ENCODE measurements at places on chromosomes 1 and 21.

DNA sequence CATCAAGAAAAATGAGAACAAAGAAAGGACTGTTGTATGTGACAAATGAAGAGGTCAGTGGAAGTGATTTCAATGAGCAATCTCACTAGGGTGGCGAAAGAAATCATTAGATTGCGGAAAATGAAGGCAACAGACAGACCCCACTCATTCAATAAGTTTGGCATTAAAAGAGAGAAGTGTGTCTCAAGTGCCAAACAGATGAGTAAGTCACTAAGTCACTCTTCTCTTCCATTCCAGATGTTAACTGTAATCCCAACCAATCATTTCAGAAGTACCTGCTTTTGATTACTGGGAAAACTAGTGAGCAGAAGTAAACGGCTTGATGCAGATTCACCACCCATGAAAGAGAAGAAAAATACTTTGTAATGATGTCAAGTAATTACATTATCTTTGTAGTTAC, 144.3 kb upstream of the PRMT6 start:
- peak; percentile 38 for DNase-seq

GRCh38 chr1:10473145-10473765, 926 bp upstream of the DFFA start:
- DNase-seq: no peak

DNA sequence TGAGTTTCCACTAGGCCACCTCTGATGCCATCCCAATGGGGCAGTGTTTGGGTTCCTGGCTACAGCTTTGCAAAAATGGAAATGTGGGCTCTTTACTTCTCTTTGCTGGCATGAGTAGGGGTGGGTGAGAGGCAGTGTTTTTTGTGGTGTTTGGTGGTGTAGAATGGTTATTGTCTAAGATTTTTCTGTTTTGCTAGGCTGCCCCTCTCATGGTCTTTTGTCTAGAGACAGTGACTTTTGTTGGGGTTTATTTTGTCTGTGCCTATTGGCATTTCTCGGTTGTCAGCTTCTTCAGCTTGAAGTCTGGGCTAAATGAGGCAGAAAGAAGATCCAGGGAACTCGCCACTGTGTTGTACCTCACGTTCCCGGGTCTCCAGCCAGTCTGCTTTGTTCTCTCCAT, 112.1 kb downstream of the CENPF start:
- DNase-seq: no peak

DNA sequence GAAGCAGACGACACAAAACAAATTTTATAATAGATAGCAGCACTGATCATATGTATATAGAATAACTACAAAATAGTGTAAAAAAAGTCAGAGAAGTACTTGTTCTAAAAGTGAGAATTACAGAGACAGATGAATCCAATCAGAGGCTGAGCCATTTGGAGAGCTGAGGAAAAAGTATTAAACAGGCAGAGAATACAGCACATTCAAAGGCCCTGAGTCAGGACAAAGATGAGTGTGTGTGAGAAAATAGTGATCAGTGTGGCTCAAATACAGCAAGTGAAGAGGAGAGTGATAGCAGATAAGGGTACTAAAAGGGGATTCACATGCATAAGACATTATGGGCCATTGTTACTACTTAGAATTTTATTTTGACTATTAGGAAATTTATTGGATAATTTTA, 430.6 kb upstream of the BRINP3 start:
- DNase-seq: no peak

DNA sequence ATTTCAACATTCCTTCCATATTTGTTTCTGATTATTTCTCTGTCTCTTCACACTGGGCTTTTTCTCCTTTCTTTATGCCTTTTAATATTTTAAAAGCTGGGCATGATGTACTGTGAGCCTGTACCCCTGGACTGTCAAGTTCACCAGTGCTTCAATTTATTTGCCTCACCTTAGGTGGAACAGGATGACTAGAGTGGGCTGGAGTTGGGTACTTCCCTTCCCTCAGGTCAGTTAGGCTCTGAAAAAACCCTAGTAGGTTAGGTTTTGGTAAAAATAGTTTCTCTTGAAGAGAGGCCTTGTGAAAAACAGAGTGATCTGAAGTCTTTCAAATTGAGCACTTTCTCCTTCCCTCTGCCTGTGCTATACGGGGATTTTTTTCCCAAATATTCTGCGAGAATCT, 163.0 kb upstream of the LYPLAL1 start:
- no peak for DNase-seq

DNA sequence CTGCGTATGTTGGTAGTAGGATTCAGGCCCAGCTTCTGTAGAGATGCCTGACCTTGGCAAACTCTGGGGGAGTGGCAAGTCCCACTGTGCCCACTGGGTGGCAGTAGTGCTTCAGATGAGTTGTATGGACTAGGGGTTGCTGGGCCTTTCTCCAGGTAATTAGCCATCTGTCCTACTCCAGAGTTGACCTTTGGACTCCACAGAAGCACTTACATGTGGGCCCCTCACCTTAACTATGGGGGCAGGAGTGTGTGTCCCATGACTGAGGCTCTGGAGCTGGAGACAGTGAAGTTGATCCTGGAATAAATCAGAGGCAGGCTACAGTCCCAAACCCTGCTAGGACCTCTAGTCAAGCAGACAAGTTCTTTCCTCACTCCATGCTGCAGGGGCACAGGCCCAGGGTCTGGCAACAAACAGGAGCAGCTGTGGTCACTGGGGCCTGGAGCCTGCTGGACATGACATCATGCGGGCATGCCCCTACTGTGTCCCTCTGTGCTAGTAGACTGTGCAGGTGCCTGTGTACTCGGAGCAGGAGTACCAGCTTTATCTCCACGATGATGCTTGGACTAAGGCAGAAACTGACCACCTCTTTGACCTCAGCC, 4.6 kb downstream of the DMAP1 start:
- DNase-seq: peak; percentile 74

DNA sequence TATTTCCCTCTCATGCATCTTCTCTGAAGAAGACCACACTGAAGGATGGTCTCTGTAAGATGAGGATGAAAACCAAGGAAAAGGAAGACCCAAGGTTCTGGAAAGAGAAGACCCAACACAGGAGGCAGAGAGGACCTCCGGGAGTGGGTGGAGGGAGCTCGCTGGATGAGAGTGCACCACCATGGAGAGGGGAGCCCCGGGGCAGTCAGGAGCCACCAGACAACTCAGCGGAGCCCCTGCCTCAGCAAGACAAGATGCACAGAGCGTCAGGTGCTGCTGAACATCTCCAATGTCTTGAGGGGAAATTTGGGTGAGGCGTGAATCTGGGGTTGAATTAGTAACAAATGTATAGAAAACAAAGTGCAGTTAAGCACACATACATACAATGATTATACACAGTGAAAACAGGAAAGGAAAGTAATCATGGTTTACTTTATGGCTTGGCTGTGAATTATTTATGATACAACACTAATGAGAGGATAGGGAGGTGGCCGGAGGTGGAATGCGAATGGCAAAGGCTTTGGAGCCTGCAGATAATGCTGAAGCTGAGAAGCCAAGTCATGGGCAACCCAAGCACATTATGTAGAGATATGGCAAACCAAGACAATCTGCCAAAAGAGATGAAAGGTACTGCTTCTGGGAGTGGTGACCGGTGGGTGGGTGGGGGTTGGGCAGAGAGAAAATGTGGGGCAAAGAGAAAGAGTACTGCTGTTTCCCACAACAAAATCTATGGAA, 80.4 kb upstream of the EDN2 start:
- DNase-seq: no peak

DNA sequence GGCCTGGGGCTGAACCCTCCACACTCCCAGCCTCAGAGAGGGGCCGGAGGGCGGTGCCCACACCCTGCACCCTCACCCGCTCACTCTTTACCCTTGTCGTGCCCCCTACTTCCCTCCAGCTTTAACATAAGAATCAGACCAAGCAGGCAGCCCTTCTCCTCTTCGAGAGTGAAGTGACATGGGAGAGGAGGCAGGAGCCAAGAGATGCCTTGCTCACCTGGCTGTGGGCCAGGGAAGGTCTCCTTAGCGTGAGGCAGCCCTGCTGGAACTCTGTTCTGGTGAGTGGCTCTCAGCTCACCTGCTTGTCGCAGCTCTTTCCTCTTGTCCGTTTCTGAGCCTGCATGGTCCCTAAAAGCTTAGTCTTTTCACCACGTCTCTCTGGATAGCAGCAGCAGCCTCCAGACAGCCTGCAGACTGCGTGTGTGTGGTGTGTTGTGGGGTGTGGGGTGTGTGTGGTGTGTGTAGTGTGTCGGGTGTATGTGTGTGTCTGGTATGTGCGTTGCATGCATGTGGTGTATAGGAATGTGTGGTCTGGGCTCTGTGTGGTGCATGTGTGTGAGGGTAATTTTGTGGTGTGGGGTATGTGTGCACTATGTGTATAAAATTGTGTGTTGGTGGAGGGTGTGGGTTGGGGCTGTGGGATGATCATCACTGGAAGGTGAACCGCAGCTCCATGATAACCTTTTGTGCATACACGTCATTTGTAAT, 86.7 kb downstream of the CCDC185 start:
- DNase-seq: no peak

DNA sequence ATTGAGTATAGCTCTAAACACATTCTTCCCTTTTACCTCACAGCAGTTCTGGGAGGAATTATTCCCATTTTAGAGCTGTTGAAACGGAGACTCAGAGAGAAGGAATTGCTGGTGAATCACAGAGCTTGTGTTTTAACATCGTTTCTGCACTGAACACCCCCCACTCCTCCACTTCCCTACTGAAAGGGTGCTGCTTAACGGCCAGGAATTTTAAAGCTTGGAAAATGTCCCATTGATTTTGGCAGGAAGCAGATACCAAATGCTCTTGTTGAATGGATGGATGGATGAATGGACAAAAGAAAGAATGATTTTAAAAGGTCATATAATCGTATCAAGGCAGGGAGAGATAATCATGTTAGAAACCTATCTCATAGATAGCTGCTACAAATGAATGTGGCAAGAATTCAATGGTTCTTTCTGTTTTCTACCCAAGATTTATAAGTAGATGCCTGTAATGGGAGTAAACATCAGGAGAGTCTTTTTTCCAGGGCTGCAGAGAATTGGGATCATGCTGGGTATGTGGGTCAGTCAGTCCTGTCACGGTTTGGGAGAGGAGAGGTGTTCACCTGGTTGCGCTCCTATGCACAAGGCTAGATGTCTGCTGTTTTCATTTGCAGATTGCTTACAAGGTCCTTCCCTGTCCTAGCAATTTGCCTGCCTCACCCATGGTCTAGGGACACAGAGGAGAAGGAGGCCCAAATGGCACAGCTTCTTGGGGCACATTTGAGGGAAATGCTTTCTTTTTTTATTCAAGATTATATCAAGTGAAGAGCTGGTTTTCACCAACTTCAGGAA, 19.0 kb downstream of the FAM163A start:
- DNase-seq: no peak

- peak; percentile 86 for DNase-seq
These were observed 44.0 kb downstream of the TBX15 start for GRCh38 chr1:118944133-118944532.

DNA sequence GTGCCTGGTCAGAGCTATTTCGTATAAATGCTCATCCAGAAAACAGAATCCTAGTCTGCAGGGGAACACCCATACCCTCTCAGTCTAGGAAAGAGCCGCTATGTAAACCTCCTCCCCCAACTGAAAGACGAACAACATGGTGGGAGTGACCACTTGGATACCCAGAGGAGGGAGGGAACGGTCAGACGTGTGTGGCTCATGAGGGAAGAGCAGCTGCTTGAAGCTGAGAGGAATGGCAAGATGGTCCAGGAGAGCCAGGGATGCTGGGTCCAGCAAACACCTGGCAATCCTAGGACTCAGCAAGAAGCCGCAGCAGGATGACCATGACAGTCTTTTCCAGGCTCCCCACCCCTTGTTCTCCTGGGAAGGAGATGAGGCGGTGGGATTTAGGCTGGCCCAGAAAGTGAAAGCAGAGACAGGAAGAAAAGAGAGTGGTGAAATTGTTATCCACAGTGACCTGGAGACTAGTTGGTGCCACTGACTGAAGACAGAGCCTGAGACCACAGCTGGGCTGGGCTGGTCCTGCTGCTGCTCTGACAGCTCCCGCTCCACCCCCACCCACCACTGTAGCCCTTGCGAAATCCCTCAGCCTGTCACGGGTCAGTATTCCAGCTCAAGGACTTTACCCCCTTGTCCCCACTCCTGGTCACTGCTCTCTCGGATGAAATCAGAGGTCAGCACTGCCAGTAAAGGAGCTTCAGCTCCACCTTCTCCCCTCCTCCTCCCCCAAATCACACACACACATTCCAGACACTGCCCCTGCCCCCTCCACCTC, 3.6 kb downstream of the CERS2 start:
- DNase-seq: peak; percentile 66

DNA sequence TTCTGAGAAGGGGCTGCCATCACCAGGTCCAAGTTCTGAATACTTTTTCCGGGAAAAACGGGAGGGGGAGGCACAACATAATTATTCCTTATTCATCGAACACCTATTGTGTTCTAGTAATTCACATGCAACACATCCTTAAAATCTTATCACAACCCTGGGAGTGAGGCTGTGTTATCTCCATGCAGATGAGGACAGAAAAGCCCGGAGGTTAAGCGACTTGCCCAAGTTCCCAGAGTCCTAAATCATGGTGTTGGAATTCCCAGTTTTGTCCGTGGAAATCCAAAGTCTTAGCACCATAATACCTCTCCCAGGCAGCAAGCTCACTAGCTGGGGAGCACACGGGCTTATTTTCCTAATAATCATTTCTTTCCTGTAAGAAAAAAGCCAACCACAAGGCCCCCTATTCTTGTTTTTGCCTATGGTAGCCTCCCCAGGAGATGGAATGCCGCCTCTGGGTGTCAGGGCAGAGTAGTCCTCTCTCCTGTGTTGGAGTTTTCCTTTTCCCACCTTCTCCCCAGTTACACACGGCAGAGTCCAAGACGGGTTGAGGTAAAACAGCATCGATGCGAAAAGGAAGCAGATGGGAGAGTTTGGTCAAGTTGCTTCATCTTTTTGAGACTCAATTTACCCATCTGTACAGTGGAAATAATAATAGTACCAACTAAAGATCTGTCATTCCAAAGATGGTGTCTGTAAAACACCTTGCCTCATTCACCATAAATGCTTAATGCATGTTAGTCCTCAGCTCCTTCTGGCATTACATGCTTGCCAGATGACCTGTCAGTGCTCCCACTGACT, 228.0 kb upstream of the TMEM51 start:
- DNase-seq: no peak

DNA sequence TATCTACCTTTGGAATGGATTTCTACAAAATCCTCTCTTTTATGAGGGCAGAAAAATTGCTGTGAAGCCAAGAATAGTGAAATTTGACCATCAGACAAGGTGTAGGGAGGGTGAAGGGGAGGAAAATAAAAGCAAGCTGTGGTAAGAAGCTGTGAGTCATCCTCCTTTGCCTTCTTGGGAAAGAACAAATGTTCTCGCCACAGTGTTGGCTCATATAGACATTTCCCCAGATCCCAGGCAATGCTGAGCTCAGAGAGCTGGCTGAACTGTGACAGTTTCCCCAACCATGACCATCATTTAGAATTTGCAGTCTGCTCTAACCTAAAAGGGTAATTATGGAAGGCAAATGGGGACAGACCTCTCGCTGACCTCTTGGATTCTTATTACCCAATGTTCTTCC, 235.4 kb downstream of the PBX1 start:
- DNase-seq: peak; percentile 98

- peak; percentile 7 for DNase-seq
These were observed 40.3 kb downstream of the XPR1 start for GRCh38 chr1:180672105-180672504.

- no peak for DNase-seq
These were observed 40.5 kb upstream of the FHAD1 start for GRCh38 chr1:15206418-15207030.

Measured in fibroblast of mammary gland (primary cell).